ENCODE measurements at places on chromosomes 7 and 10. TPM values are rescaled to one million over a fixed set of nuclear protein-coding genes. Genes with fewer than 3 reads are reported as not detected.

FIS1 gene
- total RNA-seq = 278 TPM

MMD2 gene
- not detected for total RNA-seq

CUZD1 gene
- total RNA-seq = 0.98 TPM

PHF14 gene
- 73.5 TPM for total RNA-seq

SLC37A3 gene
- total RNA-seq = 79.3 TPM

ARHGEF5 gene
- total RNA-seq = 31.8 TPM

DUS4L gene
- total RNA-seq = 6.6 TPM

All from breast epithelium (tissue), 4 donors.